RPMI7951 (cell line): ENCODE measurements at places on chromosomes 3 and 15. TPM values are rescaled to one million over a fixed set of nuclear protein-coding genes. Genes with fewer than 3 reads are reported as not detected.

Gene NIPA2
- total RNA-seq, result 130 and 135 TPM in 2 replicates

Gene CD200
- total RNA-seq, result 0.49 and 3.4 TPM in 2 replicates

Gene ADAMTS9
- 2.4 and 3.1 TPM in 2 replicates for total RNA-seq

Gene TRPM1
- not detected in 2 replicates for total RNA-seq

Gene APBA2
- total RNA-seq, result 4.2 and 6.2 TPM in 2 replicates

Gene DAZL
- not detected in 2 replicates for total RNA-seq

Gene TIMP4
- 0.10 TPM in 1 of 2 replicates, not detected in the other for total RNA-seq

Gene PP2D1
- total RNA-seq, result not detected in 2 replicates

GRCh38 chr15:69058830-69059556 lies 44.5 kb downstream of the NOX5 start:
- DNase-seq, result peak; percentile 86

GRCh38 chr3:184601576-184602371 lies 40.2 kb downstream of the EPHB3 start:
- no peak for DNase-seq

DNA sequence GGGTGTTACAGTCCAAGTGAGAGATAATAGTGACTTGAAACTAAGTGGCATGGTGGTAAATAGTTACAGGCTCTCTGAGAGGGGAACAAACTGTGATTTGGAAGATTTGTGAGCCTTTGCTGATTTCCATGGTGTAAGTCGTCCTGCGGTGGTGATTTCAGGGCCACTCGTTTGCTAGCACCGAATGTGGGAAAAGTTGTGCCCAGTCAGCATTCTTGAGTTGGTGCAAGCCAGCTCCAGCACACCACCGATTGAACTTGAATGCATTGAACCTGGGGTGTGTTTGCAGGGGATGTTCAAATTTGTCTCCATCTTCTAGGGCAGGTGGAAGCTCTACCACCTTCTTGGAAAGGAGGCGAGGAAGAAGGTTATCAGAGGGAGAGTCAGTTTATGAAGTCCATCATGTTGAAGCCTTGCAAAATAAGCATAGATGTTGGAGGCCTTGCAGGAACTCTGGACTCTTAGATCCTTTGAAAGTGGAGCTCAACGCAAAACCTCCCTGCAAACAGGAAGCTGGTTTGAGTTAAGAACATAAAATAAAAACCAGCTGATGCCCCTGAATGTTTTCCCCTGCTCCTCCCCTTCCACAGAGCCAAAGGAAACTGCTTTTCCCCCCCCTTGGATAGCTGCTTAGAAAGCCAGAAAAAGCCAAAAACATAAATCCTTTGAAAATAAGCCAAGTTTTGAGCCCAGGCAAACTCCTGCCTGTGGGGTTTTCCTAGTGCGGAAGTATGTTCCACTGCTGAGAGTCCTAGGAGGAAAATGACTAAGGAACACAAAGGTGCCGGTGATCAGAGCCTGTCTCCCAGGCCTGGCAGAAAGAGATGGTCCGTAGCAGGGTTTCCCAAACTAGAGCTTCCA lies 21.9 kb downstream of the MAPKBP1 start:
- peak; percentile 82 for DNase-seq

DNA sequence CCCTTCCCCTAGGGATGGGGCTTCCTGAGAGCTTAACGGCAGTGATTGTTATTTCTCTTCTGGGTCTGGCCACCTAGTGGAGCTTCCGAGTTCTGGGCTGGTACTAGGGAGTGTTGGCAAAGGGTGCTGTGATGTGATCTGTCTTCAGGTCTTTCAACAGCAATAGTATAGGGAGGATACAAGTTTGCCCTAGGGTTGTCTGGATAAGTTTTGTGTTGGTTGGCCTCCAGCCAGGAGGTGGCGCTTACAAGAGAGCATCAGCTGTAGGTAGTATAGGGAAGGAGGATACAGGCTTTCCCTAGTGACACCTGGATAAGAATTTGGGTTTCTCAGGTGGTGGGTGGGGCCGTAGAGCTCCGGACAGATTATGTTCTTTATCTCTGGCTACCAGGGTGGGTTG lies 19.2 kb upstream of the CPOX start:
- DNase-seq, result peak; percentile 26

DNA sequence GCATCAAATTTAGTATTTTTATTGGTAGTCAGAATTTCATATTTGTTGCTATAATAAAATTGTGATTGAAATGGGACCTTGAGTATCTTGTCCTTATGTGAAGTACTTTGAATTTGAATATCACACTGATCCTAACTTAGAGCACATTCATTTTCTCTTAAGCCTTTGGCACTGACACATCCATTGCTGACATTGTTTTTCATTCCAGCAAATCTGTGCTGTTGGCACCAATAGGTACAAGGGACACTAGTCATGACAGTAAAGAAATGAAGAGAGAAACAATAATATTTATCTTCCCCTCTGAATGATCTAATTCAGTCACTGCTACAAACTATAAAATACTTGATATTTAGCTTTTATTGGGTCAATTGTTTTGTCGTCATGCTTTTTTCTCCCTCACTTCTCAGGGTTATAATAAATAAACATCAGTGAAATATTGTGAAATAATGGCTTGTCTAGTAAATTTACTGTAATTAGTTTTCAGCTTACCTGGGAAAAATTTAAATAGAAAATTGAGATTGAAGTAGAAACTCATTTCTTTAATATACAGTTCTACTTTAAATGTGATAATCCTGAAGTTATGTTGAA lies 166.8 kb upstream of the MLF1 start:
- DNase-seq, result no peak

DNA sequence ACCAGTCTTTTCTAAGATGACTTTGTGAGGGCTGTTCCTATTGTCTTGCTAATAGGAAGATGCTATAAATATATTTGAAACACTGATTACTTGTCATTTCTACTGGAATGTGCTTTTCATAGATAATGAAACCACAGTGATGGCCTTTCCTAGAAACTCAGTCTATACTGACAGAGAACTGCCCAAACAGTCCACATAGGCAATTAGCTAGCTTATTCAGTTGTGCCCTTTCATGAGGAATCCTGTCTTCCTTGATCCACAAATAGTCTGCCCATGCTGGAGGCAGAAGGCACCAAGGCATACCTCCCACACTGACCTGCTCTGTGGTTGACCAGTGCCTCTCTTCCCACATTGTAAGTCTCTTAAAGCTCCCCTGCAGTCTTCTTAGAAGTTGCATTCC lies 135.9 kb downstream of the CMSS1 start:
- DNase-seq, result peak; percentile 40

DNA sequence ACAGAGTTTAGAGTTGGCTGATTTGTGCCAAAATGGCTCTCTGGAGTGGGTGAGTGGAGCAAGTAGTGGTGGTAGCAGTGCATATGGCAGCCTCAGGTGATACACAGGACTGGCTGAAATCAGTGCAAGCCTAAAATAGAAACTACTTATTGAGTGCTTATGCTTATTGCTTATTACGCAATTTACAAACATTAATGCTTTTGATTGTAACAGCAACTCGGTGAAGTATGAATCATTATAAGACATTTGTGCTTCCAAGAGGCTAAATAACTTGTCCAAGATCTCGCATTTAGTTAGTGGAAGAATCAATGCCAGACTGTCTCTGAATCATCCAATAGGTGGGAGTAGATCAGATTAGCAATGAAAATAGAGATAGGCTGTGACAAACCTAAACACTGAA lies 353.8 kb downstream of the NAALADL2 start:
- DNase-seq, result no peak

DNA sequence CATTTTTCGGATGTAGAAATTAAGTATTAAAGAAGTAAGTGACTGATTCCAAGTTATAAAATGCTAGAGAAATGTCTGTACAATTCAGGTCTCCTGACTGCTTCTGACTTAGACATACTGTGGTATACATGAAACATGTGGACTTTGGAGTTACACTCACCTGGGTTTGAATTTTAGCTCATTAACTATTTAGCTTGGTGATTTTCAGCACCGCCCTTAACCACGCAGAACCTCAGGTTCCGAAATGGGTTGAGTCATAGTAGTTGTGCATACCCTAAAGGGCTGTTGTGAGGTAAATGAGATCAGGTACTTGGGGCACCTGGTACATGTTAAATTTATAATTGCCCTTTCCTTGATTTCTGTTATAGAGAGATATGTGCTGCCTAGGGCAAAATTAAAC lies 32.9 kb upstream of the UTS2B start:
- DNase-seq, result no peak

DNA sequence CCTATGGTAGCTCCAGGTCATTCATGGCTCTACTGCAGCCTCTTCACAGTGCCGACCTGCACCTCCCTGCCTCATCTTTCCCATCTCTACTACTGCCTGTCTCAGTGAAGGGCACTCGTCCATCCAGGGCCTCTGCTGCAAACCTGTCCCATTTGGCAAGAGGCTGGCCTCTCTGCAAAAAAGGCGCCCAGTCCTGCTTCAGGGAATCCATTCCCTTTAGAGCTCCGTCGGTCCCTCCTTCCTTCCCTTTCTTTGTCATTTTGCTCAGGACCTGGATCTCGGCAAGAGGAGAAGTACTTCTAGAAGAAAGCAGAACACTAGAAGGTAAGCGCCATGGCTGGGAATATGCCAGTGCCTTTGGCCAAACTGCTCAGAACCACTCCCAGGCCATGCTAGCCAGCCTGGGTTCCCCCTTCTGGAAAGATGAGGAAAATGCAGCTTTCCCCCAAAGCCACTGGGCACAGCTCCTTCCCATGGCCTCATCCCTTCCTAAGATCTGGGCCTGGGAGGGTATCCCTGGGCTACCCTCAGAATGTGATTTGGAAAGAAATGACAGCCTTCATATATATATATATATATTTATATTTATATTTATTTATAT lies 6.4 kb upstream of the ISL2 start:
- peak; percentile 73 for DNase-seq

- DNase-seq, result no peak
Observed at GRCh38 chr3:170420307-170420821, 1.7 kb downstream of the CLDN11 start.

GRCh38 chr15:56353740-56354139 lies 11.5 kb upstream of the TEX9 start:
- no peak for DNase-seq

- no peak for DNase-seq
Observed at GRCh38 chr3:171165499-171165921, 139.0 kb upstream of the SLC2A2 start.
